ENCODE measurements at places on chromosomes 2 and 18.

DNA sequence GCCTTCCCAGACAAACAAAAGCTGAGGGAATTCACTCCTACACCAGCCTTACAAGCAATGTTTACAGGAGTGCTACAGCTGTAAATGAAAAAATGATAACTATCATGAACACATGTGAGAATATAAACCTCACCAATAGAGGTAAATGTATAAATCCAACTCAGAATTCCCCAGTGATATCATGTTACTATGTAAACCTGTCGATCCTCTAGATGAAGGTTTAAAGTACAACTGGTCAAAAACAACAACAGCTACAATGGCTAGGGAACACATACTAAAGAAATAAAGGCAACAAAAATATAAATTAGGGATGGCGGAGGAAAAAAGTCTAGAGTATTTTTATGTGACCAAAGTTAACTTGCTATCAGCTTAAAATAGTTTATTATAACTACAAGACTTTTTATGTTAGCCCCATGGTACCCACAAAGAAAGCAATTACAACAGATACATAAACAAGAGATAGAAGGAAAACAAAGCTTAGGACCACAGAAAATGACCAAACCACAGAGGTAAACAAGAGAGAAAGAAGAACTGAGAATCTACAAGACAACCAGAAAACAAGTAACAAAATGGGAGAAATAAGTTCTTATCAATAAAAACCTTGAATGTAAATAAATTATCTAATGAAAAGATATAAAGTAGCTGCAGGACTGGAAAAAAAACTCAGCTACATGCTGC is 8.3 kb downstream of the CERKL start:
- DNase-seq, result no peak

GRCh38 chr2:43251171-43251731 is 24.8 kb upstream of the ZFP36L2 start:
- no peak for DNase-seq

DNA sequence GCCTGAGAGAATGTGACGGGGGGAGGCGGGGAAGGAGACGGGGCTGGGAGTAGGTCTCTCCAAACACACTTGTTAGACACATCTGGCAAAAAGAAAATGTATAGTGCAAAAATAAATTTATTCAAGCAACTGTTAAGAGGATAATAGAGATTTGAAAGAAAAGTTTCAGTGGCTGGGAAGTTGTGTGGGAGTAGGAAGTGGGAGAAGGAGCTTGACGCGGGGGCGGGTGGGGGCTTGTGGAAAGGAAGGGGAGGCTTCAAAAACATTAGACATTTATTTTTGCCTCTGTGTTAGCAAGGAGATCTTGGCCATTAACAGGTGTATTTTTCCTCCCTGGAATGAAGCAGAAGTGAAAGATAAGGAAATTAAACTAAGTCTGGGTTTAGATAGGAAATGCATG is 90.3 kb downstream of the KLF7 start:
- no peak for DNase-seq

DNA sequence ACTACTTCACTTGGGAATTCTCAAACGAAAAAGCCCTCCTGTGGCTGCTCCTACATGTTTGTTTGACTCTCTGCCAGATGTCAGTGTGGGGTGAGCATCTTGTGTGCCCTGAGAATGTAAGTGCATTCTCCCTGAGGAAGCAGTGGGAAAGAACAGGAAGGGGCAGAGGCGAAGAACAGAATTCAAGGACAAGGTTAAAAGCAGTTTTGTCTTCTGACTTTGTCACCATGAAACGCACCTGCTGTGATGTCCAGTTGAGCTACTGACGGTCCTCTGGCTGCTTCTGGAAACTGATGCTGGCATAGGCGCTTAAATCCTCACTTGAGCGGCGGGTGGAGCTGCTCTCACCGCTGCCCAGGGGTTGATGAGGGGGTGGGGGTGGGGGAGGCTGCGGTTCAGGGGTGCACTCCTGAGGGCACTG is 4.9 kb downstream of the IRS1 start:
- peak; percentile 53 for DNase-seq

DNA sequence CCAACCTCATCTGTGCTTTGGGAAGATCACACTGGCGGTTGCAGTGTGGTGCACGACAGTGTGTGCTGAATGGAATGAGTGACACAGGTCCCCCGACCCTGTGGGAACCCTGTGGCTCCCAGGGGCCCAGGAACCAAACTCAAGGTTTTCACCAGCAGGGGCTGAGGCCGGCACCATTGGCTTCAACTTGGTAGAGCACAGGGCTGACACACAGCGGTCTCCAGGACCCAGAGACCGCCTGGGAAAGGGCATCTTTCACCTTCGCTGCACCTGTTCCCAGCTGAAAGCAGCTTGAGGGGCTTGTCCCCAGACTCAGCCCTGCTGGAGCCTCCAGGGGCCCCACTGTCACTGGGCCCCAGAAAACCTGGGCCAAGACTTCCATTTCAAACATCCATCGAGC is 59.0 kb upstream of the ODC1 start:
- DNase-seq, result no peak

- DNase-seq, result peak; percentile 63
These were observed 534.9 kb upstream of the TNP1 start for GRCh38 chr2:217394510-217395351.

- DNase-seq, result no peak
These were observed 35.6 kb upstream of the APCDD1 start for GRCh38 chr18:10418836-10419235.

GRCh38 chr2:238157506-238158017 is 1.2 kb upstream of the ERFE start:
- DNase-seq, result no peak
